NCI-H1105 treated with DMSO at 0.1 percent for 48 hours (cell line): ENCODE measurements at places on chromosomes 3 and 15.

DNA sequence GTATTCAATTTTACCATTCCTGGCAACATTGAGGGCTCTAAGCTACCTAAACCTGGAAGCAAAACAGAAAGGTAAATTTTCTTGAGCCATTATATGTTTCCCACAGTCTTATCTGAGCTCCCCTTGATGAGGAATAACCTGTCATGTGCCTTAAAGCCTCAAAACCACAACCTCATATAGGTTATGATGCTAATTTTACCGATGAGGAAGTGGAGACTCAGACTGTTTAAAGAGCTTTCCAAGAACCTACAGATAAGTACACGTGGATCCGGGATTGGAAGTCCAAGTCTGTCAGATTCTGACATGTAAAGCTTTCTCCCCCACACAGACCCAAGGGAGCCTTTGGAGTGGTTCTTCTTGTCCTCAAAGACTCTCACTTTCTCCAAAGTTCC lies 140.5 kb downstream of the SEMA6D start:
- DNase-seq = no peak

- DNase-seq = no peak
These were observed 35.8 kb upstream of the CHST2 start for GRCh38 chr3:143083781-143084180.

- DNase-seq = no peak
These were observed 2.5 kb downstream of the WDR93 start for GRCh38 chr15:89693091-89693490.

DNA sequence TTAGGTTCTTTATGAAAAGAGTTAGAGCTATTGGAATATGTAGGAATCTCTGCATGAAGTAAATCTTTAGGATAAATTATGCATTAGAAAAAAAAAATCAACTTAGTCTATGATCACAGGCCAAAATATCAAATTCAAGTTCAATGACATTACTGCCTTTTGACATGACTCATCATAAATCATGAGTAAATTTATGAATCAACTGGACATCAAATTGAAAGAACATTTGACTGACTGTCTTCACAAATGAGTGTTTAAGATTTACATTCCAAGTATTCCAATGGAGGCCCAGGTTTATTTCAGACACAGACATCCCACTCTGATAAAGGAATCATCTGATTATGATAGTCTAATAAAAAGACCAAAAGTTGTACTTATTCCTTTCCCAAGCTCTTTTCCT lies 192.8 kb upstream of the TTC14 start:
- DNase-seq = no peak

DNA sequence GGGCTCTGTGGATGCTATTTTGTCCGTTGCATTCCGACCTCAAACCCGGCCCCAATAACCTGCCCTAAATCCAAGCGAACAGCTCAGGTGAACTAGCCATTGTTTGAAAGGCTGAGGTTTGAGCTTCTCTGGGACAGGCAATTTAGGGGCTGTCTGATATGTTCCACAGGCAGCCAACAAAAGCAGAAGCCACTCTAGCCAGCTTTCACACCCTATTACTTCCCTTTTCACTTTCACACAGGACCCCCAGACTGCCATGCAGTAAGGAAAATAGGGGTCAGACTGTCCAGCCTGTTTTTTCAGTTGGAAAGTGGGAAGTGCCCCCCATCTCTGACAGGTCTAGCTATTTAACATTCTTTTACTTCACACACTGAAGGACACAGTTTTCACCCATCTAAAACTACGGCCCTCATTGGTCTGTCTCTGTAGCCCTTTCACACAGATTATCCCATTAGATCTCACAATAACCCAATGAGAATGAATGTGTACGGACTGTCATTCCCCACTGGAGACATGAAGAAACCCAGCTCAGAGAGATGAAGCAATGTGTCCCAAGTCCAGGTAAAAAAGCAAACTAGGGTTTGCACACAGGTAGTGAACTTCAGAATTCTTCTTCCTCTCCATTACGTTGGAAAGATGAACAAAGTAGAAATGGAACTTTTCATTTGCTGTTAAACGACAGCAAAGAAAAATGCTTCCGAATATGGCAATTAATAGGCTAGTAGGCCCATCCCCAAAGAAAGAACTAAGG lies 1.9 kb downstream of the CCDC12 start:
- no peak for DNase-seq

DNA sequence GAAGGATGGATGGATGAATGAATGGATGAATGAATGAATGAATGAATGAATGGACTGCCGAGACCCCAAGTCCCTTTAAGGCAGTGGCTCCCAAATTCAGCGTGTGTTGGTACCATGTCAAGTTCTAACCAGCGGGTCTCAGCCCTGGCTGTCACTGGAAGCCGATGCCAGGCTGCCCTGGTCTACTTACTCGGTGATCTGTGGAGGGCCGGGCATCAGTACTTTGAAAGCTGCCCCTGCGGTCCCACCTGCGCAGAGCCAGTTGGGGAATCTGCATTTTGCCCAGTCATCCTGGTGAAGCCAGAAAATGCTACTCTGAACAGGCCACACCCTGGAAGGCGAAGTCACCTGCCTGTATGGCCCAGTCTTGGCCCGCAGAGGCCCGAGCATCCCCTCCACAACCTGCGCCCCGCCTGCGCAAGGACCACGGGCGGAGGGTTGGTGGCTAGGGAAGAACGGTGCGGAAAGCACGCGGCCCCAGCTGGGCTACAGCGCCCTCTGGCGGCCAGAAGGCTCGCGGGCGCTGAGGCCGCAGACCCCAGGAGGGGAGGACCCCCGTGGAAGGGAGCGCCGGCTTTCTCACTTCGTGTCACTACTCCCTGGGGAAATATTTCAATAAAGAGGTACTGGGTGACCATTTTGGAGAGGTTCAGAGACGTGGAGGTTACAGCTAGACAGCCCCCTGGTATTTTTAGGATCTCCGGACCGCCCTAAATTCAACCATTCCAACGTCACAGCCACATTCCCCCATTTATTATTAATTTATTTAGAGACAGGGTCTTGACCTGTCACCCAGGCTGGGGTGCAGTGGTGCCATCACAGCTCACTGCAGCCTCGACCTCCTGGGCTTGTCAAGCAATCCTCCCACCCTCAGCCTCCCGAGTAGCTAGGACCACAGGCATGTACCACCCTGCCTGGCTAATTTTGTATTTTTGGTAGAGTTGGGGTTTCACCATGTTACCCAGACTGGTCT lies 34.9 kb downstream of the PRKCD start:
- DNase-seq = no peak

DNA sequence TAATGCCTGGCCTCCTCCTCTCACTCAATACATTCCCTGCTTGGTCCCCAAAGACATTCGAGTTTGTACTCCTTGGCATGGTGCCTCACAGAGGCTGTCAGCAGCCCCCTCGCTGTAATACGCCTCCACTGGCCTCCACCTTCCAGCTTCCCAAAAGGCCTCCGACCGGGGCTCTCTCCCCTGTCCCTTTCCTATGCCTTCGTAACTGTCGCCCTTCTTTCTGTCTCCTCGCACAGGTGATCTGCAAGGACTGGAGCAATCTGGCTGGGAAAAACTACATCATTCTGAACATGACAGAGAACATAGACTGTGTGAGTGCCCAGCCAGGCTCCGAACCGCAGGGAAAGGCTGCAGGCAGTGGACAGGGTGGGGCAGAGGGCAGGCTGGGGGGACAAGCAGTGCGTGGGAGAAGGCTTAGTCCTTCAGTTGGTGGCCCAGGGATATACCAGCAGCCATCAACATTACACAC lies 10.7 kb upstream of the ABTB1 start:
- no peak for DNase-seq

DNA sequence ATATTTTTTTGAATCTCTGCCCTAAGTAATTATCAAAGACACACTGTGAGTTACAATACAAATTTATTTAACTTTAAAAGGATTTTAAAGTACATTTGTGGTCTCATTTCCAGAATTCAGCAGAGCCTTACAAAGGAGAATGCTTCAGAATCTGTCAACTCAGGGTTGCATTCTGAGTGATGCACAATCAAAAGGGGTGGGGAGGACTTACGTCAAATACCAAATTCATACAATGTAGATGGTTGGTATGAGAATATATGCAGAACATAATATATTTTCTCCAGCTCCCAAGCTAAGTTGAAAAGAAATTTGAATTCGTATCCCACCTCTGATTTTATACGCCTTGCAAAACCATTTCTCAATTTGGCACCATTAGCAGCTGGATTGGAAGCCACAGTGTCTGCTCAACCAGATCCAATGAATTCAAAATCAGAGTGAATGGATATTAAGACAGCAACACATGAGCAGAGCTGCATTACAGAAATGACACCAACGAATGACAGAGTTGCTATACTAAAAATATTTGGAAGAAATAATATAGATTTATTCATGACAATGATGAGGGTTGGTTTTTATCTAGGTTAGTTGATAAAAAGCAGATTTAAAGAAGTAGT lies 110.4 kb upstream of the CFAP20DC start:
- DNase-seq = no peak

GRCh38 chr15:39852250-39852649 lies 67.8 kb downstream of the GPR176 start:
- no peak for DNase-seq

GRCh38 chr3:51620543-51620942 lies 50.5 kb upstream of the TEX264 start:
- no peak for DNase-seq

- no peak for DNase-seq
These were observed 84.2 kb downstream of the LRRC49 start for GRCh38 chr15:70976851-70977250.

DNA sequence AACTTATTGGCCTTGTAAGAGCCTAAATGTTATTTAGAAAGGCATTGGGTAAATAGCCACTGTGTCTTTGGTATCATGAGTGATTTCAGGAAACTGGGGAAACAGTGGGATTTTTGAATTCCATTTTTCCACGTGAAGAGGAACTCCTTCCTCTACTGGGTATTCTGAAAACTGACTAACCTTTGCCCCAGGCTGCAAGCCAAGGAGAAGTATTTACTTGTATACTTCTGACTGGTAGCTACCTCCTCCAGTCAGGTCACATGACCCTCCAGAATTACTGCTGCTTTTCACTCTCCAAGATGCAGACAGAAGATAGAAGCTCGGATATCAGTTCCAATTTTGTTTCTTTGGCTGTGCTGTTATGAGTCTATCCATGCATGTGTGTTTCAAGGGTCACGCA lies 50.9 kb upstream of the MAP3K13 start:
- DNase-seq = no peak

DNA sequence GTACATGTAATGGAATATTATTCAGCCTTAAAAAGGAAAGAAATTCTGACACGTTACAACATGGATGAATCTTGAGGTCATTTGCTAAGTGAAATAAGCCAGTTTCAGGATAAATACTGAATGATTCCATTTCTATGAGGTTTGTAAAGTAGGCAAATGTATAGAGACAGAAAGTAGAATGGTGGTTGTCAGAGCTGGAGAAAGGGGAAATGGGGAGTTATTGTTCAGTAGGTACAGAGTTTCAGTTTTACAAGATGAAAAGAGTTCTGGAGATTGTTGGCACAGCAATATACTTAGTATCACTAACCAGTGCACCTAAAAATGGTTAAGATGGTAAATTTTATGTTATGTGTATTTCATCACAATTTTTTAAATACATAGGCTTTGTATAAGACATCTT lies 60.6 kb downstream of the USP8 start:
- DNase-seq = no peak

DNA sequence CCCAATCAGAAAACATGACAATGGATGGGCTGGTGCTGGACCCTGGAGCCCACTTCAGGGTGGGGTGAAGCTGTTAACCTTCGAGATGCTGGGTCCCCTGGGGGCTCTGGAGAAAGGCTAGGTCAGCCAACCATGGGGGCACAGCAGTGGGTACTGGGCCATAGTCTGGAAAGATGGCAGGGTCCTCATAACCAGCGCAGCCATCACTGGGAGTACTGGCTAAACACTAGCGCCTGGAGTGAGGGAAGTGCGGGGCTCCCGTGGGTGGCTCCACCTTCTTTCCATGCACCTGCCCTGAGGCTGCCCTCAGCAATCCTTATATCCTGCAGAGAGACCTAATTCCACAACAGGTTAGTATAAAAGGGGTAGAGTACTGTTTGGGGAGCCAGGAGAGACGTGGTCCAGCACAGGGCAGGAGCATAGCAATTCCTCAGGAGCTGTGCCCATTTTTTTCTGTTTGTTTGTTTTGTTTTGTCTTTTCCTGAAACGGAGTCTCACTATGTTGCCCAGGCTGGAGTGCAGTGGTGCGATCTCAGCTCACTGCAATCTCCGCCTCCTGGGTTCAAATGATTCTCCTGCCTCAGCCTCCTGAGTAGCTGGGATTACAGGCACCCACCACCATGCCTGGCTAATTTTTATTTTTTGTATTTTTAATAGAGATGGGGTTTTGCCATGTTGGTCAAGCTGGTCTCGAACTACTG lies 122.6 kb upstream of the MEF2A start:
- no peak for DNase-seq
